Activated T-helper 1 cell treated with anti-CD3 and anti-CD28 coated beads, Interleukin-12 subunit alpha, Interleukin-12 subunit beta, Interleukin-2, Interleukin-4 antibody, amounts not matched to agents 30 ng/mL and 10 ng/mL and 1 ng/mL, durations not matched to agents 14 hours and 24 hours and 36 hours (primary cell): ENCODE measurements at places on chromosomes 1 and 21. TPM values are rescaled to one million over a fixed set of nuclear protein-coding genes. Genes with fewer than 3 reads are reported as not detected.

GRCh38 chr1:215376544-215377264 lies 190.4 kb upstream of the KCTD3 start:
- no peaks in the 10 kb centered on the region for H3K36me3 ChIP-seq
- no peaks in the 10 kb centered on the region for H3K27me3 ChIP-seq
- no peaks in the 10 kb centered on the region for H3K4me1 ChIP-seq
- H3K27ac ChIP-seq, result no peak overlapping the region

GRCh38 chr1:165114022-165114888 lies 242.3 kb downstream of the LMX1A start:
- no peaks in the 10 kb centered on the region for H3K4me1 ChIP-seq
- no peak overlapping the region for H3K27ac ChIP-seq
- peaks cover 5% of the 10 kb centered on the region for H3K27me3 ChIP-seq
- no peak overlapping the region for H3K4me3 ChIP-seq
- no peaks in the 10 kb centered on the region for H3K36me3 ChIP-seq

GRCh38 chr1:186212568-186213224 lies 162.4 kb downstream of the TPR start:
- H3K36me3 ChIP-seq, result no peaks in the 10 kb centered on the region
- H3K27me3 ChIP-seq, result peaks cover 26% of the 10 kb centered on the region
- H3K27ac ChIP-seq, result no peak overlapping the region
- H3K4me1 ChIP-seq, result no peaks in the 10 kb centered on the region
- DNase-seq, result peak; percentile 19

GRCh38 chr1:80657044-80657643 lies 1143.6 kb upstream of the ADGRL2 start:
- H3K27me3 ChIP-seq, result no peaks in the 10 kb centered on the region
- no peak overlapping the region for H3K4me3 ChIP-seq
- no peak overlapping the region for H3K27ac ChIP-seq

GRCh38 chr1:58986996-58987767 lies 203.3 kb upstream of the JUN start:
- peaks cover 5% of the 10 kb centered on the region for H3K36me3 ChIP-seq
- H3K4me1 ChIP-seq, result peaks cover 44% of the 10 kb centered on the region
- H3K27ac ChIP-seq, result peak overlapping the region; percentile 22

GRCh38 chr1:167469280-167469965 lies 48.9 kb downstream of the CD247 start:
- peaks cover 65% of the 10 kb centered on the region for H3K4me1 ChIP-seq
- H3K27ac ChIP-seq, result no peak overlapping the region
- no peak for DNase-seq
- H3K4me3 ChIP-seq, result no peak overlapping the region
- no peaks in the 10 kb centered on the region for H3K27me3 ChIP-seq
- peaks cover 33% of the 10 kb centered on the region for H3K36me3 ChIP-seq

- H3K4me1 ChIP-seq, result peaks cover 55% of the 10 kb centered on the region
- peaks cover 18% of the 10 kb centered on the region for H3K36me3 ChIP-seq
- peak overlapping the region; percentile 77 for H3K27ac ChIP-seq
- peak overlapping the region; percentile 86 for H3K4me3 ChIP-seq
- peak; percentile 31 for DNase-seq
Observed at GRCh38 chr1:225881081-225881958, 860 bp downstream of the TMEM63A start.

DNA sequence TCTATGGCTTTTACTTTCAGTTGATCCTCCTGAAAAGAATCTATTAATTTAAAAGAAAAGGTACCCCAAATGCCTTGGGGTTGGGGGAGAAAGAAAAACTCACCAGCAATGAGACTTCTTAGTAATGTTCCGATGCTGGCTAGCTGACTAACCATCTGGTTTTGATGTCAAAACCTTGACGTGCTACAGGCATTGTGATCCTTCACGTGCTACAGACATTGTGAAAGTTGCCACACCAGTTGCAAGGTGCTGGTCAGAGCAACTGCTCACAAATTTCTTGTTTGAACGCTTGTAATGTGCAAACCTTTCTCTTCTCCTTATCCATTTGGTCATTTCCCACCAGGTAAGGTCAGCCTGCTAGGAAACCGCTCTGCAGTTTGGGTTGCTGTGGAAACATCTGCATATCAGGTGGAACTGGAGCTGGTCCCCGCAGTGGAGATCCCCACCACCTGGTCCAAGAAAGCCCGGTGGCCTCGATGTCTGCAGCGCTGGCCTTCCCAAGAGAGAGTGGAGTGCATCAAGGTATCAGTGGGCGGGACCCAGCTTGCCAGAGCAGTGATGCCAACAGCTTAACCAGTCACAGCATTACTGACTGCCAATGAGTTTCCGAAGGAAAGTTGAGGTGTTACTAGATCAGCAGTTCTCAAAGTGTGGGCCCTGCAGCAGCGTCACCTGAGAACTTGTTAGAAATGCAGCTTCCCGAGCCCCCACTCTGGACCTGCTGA lies 16.1 kb downstream of the MAB21L3 start:
- no peaks in the 10 kb centered on the region for H3K36me3 ChIP-seq
- peaks cover 22% of the 10 kb centered on the region for H3K4me1 ChIP-seq
- H3K27ac ChIP-seq, result no peak overlapping the region
- H3K4me3 ChIP-seq, result no peak overlapping the region
- no peak for DNase-seq
- peaks cover 22% of the 10 kb centered on the region for H3K27me3 ChIP-seq

DNA sequence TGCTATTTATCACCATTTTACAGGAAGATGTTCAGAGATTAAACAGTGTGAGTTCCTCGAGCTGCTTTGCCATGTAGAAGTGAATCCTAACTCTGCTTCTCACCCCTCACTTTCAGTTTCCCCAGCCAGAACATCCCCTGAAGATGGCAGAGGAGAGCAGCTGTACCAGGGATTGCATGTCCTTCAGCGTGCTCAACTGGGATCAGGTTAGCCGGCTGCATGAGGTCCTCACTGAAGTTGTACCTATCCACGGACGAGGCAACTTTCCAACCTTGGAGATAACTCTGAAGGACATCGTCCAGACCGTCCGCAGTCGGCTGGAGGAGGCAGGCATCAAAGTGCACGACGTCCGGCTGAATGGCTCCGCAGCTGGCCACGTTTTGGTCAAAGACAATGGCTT lies 16.9 kb downstream of the TENT5C start:
- peaks cover 3% of the 10 kb centered on the region for H3K27me3 ChIP-seq
- DNase-seq, result no peak
- H3K4me1 ChIP-seq, result peaks cover 31% of the 10 kb centered on the region
- no peak overlapping the region for H3K27ac ChIP-seq
- peaks cover 42% of the 10 kb centered on the region for H3K36me3 ChIP-seq

- H3K4me1 ChIP-seq, result no peaks in the 10 kb centered on the region
- H3K27me3 ChIP-seq, result no peaks in the 10 kb centered on the region
- no peak overlapping the region for H3K27ac ChIP-seq
- no peak for DNase-seq
- H3K4me3 ChIP-seq, result no peak overlapping the region
Observed at GRCh38 chr1:36034692-36035091, 49.2 kb upstream of the TEKT2 start.

DNA sequence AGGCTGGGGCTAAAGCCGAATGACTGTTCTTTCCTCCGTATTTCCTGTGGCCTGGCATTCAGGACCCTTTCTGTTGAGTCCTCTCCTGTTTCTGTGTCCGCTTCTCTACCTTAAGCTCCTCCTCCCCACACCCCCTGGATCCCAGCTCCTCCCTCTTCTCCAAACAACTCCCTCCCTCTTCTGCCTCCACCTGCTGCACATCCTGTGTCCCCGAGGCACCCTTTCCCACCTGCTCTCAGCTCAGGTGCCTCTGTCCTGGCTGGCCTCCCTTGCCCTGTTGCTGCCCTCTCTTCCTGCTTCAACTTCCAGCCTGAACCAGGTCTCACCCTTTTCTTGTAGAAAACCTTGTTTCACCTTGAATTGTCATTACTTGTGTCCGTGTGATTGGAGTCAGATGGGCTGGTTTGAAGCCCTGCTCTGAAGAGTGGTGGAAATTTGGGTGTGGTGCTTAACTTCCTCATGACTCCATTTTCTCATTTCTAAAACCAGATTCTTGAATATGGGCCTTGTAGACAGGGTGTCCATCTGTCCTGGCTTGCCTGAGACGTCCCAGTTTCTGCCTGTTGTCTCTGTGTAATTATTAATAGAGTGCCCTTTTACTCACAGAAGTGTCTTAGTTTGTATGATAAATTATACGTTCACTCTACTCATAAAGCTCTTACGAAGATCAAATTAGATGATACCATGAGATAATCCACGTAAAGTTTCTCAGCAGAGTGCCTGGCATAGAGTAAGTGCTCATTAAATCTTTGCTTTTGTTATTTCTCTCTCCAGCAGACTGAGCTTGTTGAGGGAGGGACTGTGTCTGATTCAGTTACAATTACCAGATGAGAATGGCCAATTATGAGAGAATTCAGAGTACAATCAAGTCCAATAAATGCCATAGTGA lies 58.9 kb upstream of the TRABD2B start:
- H3K27ac ChIP-seq, result no peak overlapping the region
- peaks cover 3% of the 10 kb centered on the region for H3K27me3 ChIP-seq
- no peak for DNase-seq
- H3K4me1 ChIP-seq, result no peaks in the 10 kb centered on the region
- no peaks in the 10 kb centered on the region for H3K36me3 ChIP-seq

DNA sequence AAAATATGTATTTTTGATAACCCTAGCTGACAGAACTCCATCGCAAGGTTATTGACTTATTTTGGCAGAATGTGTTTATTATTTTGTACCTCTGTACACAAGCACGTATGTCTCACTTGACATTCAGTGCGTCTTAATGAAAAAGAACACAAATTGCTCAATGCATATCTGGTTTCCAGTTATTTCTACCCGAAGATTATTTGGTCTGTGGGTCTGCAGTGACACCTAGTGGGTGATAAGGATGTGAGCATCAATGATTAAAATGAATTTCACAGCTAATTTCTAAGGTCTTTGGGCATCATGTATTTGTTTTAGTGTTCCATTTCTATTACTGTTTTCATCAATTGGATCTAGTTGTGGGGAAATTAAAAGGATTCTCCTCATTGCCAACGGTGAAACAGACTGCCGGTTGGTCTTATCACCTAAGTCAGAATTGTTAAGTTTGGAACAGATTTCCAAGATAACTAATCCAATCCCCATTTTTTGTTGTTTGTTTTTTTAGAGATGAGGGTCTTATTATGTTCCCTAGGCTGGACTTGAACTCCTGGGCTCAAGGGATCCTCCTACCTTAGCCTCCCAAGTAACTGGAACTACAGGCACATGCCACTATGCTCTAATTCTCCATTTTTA lies 13.9 kb downstream of the DDX20 start:
- H3K36me3 ChIP-seq, result peaks cover 27% of the 10 kb centered on the region
- no peak overlapping the region for H3K27ac ChIP-seq
- peak; percentile 14 for DNase-seq
- no peaks in the 10 kb centered on the region for H3K27me3 ChIP-seq

DNA sequence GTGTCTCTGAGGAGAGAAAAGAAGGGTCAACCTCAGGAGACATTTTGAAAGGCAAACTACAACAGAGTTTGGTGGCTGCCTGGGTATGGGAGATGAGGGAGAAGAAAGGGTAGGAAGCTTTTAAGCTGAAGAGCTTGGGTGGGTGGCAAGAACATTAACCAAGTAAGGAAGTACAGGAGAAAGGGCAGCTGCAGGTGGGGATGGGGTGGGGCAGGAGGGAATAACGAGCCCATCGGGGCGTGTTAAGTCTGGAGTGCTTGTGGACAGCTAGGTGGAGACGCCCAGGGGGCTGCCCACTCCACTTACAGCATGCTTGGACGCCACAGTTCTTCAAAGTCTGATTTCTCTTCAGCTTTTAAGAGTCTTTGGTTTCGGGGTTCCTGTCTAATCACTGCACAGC lies 42.8 kb downstream of the TTC13 start:
- H3K4me1 ChIP-seq, result peaks cover 5% of the 10 kb centered on the region
- H3K27ac ChIP-seq, result no peak overlapping the region
- DNase-seq, result no peak
- H3K4me3 ChIP-seq, result no peak overlapping the region
- peaks cover 29% of the 10 kb centered on the region for H3K36me3 ChIP-seq
- H3K27me3 ChIP-seq, result no peaks in the 10 kb centered on the region

DNA sequence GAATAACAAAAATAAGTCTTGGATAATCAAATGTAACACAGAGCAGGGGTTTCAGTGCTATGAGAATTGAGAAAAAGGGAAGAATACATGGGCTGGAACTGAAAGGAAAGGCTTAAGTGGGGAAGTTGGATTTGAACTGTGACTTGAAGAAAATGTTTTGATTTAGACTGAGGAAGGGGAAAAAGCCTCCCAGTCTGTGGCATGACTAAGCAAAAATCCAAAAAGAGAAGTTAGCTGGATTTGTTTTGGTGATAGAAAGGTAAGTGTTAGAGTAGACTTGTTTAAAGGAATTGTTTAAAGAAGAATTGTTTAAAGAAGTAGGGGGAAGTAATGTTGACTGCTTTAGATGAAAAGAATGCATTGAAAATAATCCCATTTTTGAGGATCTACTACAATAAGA lies 46.0 kb downstream of the KCNK2 start:
- H3K4me1 ChIP-seq, result no peaks in the 10 kb centered on the region
- no peaks in the 10 kb centered on the region for H3K36me3 ChIP-seq
- no peak overlapping the region for H3K4me3 ChIP-seq
- H3K27me3 ChIP-seq, result no peaks in the 10 kb centered on the region
- no peak for DNase-seq

- H3K4me1 ChIP-seq, result peaks cover 16% of the 10 kb centered on the region
- H3K27me3 ChIP-seq, result peaks cover 65% of the 10 kb centered on the region
- no peak overlapping the region for H3K4me3 ChIP-seq
- H3K36me3 ChIP-seq, result no peaks in the 10 kb centered on the region
- DNase-seq, result no peak
- no peak overlapping the region for H3K27ac ChIP-seq
Observed at GRCh38 chr1:31712630-31713029, 8.8 kb upstream of the COL16A1 start.

- H3K4me1 ChIP-seq, result peaks cover 38% of the 10 kb centered on the region
- H3K4me3 ChIP-seq, result peak overlapping the region; percentile 71
- peaks cover 7% of the 10 kb centered on the region for H3K36me3 ChIP-seq
- H3K27ac ChIP-seq, result peak overlapping the region; percentile 38
Observed at GRCh38 chr1:90722874-90723589, 5.9 kb upstream of the BARHL2 start.

GRCh38 chr1:28208818-28209441 lies 23.9 kb downstream of the DNAJC8 start:
- peaks cover 29% of the 10 kb centered on the region for H3K36me3 ChIP-seq
- peak; percentile 49 for DNase-seq
- no peak overlapping the region for H3K4me3 ChIP-seq
- H3K27me3 ChIP-seq, result no peaks in the 10 kb centered on the region

- no peaks in the 10 kb centered on the region for H3K36me3 ChIP-seq
- no peak overlapping the region for H3K27ac ChIP-seq
- no peak for DNase-seq
- no peak overlapping the region for H3K4me3 ChIP-seq
Observed at GRCh38 chr1:22234476-22235030, 91.7 kb upstream of the WNT4 start.

GRCh38 chr21:25564349-25564948 lies 42.8 kb downstream of the MRPL39 start:
- peaks cover 70% of the 10 kb centered on the region for H3K36me3 ChIP-seq
- peak overlapping the region; percentile 98 for H3K4me3 ChIP-seq
- no peaks in the 10 kb centered on the region for H3K27me3 ChIP-seq
- DNase-seq, result no peak

TRPM2 gene
- total RNA-seq, result 11.6 and 15.2 TPM in 2 replicates

RNU1-1 gene
- total RNA-seq, result 2,178 and 3,041 TPM in 2 replicates

ICOSLG gene
- 6.4 and 7.2 TPM in 2 replicates for total RNA-seq

GJA4 gene
- not detected in 2 replicates for total RNA-seq

HSPB7 gene
- total RNA-seq, result not detected in 2 replicates

KRTAP22-2 gene
- not detected in 2 replicates for total RNA-seq

EXTL2 gene
- total RNA-seq, result 2.6 and 2.7 TPM in 2 replicates

BNIPL gene
- 0.70 and 0.73 TPM in 2 replicates for total RNA-seq

RGS5 gene
- total RNA-seq, result 1.1 and 4.4 TPM in 2 replicates

NLRP3 gene
- total RNA-seq, result 0.12 TPM in 1 of 2 replicates, not detected in the other

PNRC2 gene
- total RNA-seq, result 112 and 134 TPM in 2 replicates

CYP4A11 gene
- total RNA-seq, result not detected in 2 replicates

G0S2 gene
- total RNA-seq, result 501 and 509 TPM in 2 replicates

PLA2G2A gene
- total RNA-seq, result not detected in 2 replicates

AMY1A gene
- total RNA-seq, result not detected in 2 replicates

IARS2 gene
- 72.8 and 74.7 TPM in 2 replicates for total RNA-seq
